ENCODE measurements at places on chromosomes 1 and 21.

DNA sequence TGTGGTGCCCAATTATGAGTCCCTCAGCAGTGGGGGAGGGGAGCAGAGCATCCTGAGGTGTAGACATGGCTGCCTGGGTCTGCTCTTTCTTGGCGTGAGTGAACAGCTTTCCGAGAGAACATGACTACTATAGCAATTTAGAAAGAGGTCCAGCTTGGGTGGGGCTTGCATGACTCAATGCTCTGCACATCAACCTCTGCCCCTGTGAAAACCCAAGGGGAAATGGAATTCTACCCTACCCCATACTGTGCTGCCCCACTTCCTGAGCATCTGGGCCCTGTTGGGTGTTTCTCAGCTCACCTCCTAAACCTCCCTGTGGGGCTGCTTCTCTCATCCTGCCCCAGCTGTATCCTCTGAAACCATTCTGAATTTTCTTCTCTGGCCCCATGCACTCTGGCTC lies 8.2 kb upstream of the AZIN2 start:
- no peak overlapping the region for H3K27ac ChIP-seq
- H3K36me3 ChIP-seq: no peaks in the 10 kb centered on the region
- DNase-seq: no peak
- no peak overlapping the region for H3K4me3 ChIP-seq
- H3K4me1 ChIP-seq: no peaks in the 10 kb centered on the region

- no peaks in the 10 kb centered on the region for H3K27me3 ChIP-seq
- peaks cover 44% of the 10 kb centered on the region for H3K4me1 ChIP-seq
- H3K27ac ChIP-seq: peak overlapping the region; percentile 100
- H3K4me3 ChIP-seq: peak overlapping the region; percentile 90
- DNase-seq: no peak
Measured at GRCh38 chr1:154406572-154406879, 1.4 kb downstream of the IL6R start.

- H3K36me3 ChIP-seq: no peaks in the 10 kb centered on the region
- no peaks in the 10 kb centered on the region for H3K4me1 ChIP-seq
- no peak for DNase-seq
- H3K27ac ChIP-seq: no peak overlapping the region
- no peaks in the 10 kb centered on the region for H3K27me3 ChIP-seq
Measured at GRCh38 chr1:94160811-94161210, 39.9 kb upstream of the ABCA4 start.

GRCh38 chr1:247328311-247328710 lies 3.4 kb downstream of the ZNF496 start:
- no peak overlapping the region for H3K27ac ChIP-seq
- DNase-seq: no peak
- H3K27me3 ChIP-seq: no peaks in the 10 kb centered on the region
- peaks cover 4% of the 10 kb centered on the region for H3K36me3 ChIP-seq
- H3K4me1 ChIP-seq: peaks cover 14% of the 10 kb centered on the region

DNA sequence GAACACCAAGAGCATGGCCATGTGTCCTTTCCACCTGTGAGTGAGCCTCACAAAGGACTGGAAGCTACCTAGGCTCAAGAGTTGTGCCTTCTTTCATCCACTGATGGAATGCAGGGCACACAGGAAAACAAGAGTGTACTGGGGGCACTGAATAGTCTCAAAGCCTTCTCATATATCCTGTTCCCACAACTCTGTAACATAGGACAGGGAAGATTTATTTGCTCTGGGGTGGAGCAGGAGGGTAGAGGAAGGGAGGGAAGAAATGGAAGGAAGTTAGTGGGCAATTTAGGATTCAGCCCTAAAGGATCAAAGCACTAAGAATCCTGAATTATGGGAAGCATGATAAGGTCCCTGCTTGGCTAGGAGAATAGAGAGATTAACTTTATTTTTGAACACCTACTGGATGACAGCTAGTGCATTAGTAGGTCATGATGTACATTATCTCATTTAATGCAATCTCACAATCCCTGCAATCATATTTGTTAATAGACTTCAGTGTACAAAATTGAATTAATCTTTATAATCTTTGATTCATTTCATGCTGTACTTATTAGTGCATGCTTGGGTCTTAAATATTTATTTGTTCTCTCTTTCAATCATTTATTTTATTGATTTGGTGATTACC lies 27.0 kb upstream of the RGS16 start:
- no peak overlapping the region for H3K27ac ChIP-seq
- no peaks in the 10 kb centered on the region for H3K36me3 ChIP-seq
- DNase-seq: peak; percentile 28
- peaks cover 13% of the 10 kb centered on the region for H3K4me1 ChIP-seq
- peaks cover 2% of the 10 kb centered on the region for H3K27me3 ChIP-seq
- no peak overlapping the region for H3K4me3 ChIP-seq

DNA sequence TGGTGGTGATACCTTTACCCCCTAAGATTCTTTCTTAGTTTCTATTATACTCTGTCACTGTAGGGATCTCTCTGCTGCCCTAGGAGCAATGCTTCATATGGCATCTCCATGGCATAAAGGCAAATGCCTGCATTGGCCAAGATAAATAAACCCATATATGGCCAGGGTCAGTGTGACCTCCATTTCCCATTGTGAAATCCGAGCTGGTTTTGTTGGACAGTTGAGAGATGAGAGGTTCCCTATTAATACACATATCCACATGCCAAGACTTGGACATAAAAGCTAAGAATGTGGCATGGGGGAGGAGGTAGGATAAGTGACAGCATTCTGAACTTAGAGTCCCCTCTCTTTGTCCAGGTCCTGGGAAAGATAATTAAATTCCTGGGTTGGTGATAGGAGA lies 1.4 kb downstream of the TPM3 start:
- H3K4me1 ChIP-seq: no peaks in the 10 kb centered on the region
- H3K27me3 ChIP-seq: no peaks in the 10 kb centered on the region
- DNase-seq: no peak
- H3K27ac ChIP-seq: no peak overlapping the region
- H3K4me3 ChIP-seq: no peak overlapping the region
- no peaks in the 10 kb centered on the region for H3K36me3 ChIP-seq

DNA sequence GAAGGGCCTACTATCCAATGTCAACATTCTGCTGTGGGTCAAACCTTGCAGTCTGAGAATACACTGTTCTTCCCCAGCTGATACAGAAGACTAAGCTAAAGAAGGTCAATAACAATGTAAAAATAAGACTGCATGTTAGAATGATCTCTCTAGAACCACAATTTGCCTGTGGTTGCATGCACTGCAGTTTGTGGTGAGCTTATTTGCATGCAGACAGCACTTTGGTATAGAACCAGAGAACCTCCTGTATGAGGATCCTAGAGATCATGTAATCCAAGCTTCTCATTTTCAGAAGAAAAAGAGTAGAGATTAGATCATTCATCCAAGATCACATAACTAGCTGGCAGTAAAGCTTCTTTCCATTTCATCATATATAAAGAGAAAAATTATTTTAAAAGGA lies 15.8 kb downstream of the SYNJ1 start:
- H3K27me3 ChIP-seq: no peaks in the 10 kb centered on the region
- no peak overlapping the region for H3K4me3 ChIP-seq
- H3K4me1 ChIP-seq: no peaks in the 10 kb centered on the region
- H3K36me3 ChIP-seq: no peaks in the 10 kb centered on the region

- H3K27me3 ChIP-seq: no peaks in the 10 kb centered on the region
- no peak overlapping the region for H3K4me3 ChIP-seq
- H3K27ac ChIP-seq: no peak overlapping the region
- no peaks in the 10 kb centered on the region for H3K4me1 ChIP-seq
- no peaks in the 10 kb centered on the region for H3K36me3 ChIP-seq
- no peak for DNase-seq
Measured at GRCh38 chr1:52585474-52585873, 16.7 kb upstream of the GPX7 start.

DNA sequence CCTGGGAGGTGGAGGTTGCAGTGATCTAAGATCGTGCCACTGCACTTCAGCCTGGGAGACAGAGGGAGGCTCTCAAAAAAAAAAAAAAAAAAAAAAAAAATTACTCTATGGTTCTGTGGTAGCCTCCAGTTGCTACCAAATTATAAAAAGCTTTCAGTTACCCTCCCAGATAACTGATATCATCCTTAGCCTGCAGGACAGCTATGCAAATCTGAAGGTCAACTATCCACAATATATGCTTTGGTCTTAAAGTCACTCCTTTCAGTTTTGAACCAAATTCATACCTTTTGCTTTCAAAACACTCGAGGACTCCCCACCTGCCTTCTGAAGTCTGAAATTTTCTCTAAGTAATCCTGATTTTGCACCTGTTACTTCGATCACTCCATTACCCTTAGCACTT lies 3.1 kb downstream of the MIXL1 start:
- no peak overlapping the region for H3K27ac ChIP-seq
- H3K4me1 ChIP-seq: peaks cover 3% of the 10 kb centered on the region
- H3K36me3 ChIP-seq: no peaks in the 10 kb centered on the region
- peaks cover 7% of the 10 kb centered on the region for H3K27me3 ChIP-seq

- H3K4me1 ChIP-seq: no peaks in the 10 kb centered on the region
- H3K27ac ChIP-seq: no peak overlapping the region
- H3K4me3 ChIP-seq: no peak overlapping the region
- H3K36me3 ChIP-seq: no peaks in the 10 kb centered on the region
- no peaks in the 10 kb centered on the region for H3K27me3 ChIP-seq
Measured at GRCh38 chr1:246012341-246012740, 494.7 kb downstream of the SMYD3 start.

DNA sequence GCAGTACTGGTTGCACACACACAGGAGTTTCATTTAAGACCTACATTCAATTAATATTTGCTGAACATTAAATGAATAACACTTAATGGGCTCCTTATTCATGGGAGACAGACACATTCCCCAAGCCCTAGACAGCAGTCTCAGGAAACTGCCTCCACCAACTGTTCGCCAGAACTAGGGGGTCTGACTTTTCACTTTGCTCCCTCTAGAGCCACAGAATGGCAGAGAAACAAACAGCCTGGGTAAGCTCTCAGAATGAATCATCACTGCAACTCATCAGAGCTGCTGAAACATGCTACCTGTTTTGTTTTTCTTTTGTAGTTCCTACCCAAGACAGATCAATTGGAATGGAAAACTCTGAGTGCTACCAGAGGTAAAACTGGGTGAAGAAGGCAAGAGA lies 31.7 kb downstream of the ELK4 start:
- no peak for DNase-seq
- H3K4me3 ChIP-seq: no peak overlapping the region
- H3K27me3 ChIP-seq: no peaks in the 10 kb centered on the region
- peaks cover 4% of the 10 kb centered on the region for H3K36me3 ChIP-seq
- H3K4me1 ChIP-seq: peaks cover 22% of the 10 kb centered on the region
- H3K27ac ChIP-seq: peak overlapping the region; percentile 55

- H3K27ac ChIP-seq: no peak overlapping the region
- no peaks in the 10 kb centered on the region for H3K4me1 ChIP-seq
- no peaks in the 10 kb centered on the region for H3K36me3 ChIP-seq
- DNase-seq: no peak
Measured at GRCh38 chr1:63845346-63845745, 71.5 kb downstream of the ROR1 start.

- no peak overlapping the region for H3K4me3 ChIP-seq
- no peak overlapping the region for H3K27ac ChIP-seq
- no peaks in the 10 kb centered on the region for H3K4me1 ChIP-seq
- DNase-seq: no peak
Measured at GRCh38 chr21:42799516-42799915, 79.8 kb downstream of the WDR4 start.

- no peak overlapping the region for H3K27ac ChIP-seq
- no peak overlapping the region for H3K4me3 ChIP-seq
- H3K36me3 ChIP-seq: no peaks in the 10 kb centered on the region
- no peaks in the 10 kb centered on the region for H3K4me1 ChIP-seq
Measured at GRCh38 chr1:37720231-37721130, 28.2 kb downstream of the CDCA8 start.

GRCh38 chr21:43937891-43938309 lies 72.9 kb downstream of the AGPAT3 start:
- no peak for DNase-seq
- peaks cover 2% of the 10 kb centered on the region for H3K36me3 ChIP-seq
- no peaks in the 10 kb centered on the region for H3K27me3 ChIP-seq
- H3K27ac ChIP-seq: no peak overlapping the region
- no peak overlapping the region for H3K4me3 ChIP-seq
- H3K4me1 ChIP-seq: peaks cover 18% of the 10 kb centered on the region

DNA sequence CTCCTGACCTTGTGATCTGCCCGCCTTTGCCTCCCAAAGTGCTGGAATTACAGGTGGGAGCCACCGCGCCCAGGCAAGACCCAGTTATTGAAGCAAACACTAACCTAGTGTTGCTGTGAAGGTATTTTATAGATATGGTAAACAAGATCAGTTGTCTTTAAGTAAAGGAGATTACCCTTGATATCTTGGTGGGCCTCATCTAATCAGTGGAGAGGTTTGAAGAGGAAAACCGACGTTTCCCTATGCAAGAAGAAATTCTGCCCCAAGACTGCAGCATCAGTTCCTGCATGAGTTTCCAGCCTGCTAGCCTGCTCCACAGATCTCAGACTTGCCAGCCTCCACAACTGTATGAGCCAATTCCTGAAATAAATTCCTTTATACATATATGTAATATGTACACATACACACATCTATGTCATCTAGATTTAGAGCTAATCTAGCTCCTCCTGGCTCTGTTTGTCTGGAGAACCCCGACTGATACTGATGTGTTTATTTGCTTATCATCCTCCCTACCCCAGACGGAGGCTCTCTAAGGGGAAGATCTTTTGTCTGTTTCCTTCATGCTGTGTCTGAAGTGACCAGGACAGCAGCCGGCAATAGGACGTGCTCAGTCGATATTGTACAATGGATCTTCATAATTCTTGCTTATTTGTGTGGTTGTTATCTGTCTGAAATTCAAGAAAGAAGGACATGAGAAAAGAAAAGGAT lies 90.9 kb downstream of the IER5 start:
- no peaks in the 10 kb centered on the region for H3K36me3 ChIP-seq
- H3K4me1 ChIP-seq: no peaks in the 10 kb centered on the region
- H3K27me3 ChIP-seq: no peaks in the 10 kb centered on the region
- no peak overlapping the region for H3K4me3 ChIP-seq

DNA sequence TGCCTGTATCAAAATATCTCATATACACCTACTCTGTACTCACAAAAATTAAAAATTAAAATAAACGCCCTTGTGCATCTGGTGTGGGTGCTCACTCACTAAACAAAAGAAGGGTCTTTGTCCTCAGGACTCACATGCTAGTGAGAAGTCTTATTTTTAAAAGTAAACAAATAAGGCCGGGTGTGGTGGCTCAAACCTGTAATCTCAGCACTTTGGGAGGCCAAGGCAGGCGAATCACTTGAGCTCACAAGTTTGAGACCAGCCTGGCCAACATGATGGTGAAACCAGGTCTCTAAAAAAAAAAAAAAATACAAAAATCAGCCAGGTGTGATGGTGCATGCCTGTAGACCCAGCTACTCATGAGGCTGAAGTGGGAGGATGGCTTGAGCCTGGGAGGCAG lies 51.5 kb downstream of the BCAR3 start:
- no peak for DNase-seq
- no peak overlapping the region for H3K4me3 ChIP-seq
- no peaks in the 10 kb centered on the region for H3K4me1 ChIP-seq
- H3K36me3 ChIP-seq: no peaks in the 10 kb centered on the region
- H3K27me3 ChIP-seq: no peaks in the 10 kb centered on the region

GRCh38 chr1:81670286-81670685 lies 130.4 kb upstream of the ADGRL2 start:
- no peak overlapping the region for H3K27ac ChIP-seq
- H3K36me3 ChIP-seq: no peaks in the 10 kb centered on the region
- DNase-seq: peak; percentile 56
- H3K27me3 ChIP-seq: no peaks in the 10 kb centered on the region
